Activated T-helper 1 cell treated with anti-CD3 and anti-CD28 coated beads, Interleukin-2, amount 50 U/mL, for 16 hours (primary cell): ENCODE measurements at places on chromosomes 4 and X.

- no peak for DNase-seq
Measured at GRCh38 chr4:79682161-79682560, 274.1 kb upstream of the GK2 start.

DNA sequence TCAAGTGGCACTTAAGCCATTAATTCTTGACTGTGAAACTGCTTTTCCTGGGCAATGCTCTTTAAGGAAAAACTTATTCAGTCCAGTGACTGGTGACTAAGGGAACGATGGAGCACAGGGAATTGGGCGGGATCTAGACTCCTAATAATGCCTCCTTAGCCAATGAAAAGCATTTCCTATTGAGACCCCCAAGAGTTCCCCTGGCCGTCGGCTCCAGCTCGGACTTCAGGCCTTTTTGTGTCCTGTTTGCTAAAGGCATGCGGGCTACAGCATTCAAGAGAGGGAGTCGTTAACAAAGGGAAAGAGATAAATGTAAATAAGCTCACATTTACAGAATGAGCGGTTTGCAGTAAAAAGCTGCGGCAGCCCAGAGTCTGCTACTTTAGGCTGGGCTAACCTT is at the start of gene LPAR4:
TSS of gene LPAR4 (plus strand) at position 232 of the 400 bp plus-strand sequence. CDS start 7,150 bp downstream, outside the sequence.
- no peak for DNase-seq

DNA sequence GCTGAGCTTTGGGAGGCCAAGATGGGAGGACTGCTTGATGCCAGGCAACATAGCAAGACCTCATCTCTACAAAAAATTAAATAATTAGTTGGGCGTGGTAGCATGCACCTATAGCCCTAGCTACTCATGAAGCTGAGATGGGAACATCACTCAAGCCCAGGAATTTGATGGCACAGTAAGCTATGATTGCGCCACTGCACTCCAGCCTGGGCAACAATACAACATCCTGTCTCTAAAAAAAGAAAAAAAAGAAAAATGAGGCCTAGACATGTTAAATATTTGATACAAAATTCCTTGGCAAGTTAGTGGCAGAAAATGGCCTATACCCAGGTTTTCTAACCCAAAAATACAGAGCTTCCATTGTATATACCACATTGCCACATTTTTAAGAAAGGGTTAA is 88.1 kb upstream of the MAB21L2 start:
- DNase-seq: no peak

DNA sequence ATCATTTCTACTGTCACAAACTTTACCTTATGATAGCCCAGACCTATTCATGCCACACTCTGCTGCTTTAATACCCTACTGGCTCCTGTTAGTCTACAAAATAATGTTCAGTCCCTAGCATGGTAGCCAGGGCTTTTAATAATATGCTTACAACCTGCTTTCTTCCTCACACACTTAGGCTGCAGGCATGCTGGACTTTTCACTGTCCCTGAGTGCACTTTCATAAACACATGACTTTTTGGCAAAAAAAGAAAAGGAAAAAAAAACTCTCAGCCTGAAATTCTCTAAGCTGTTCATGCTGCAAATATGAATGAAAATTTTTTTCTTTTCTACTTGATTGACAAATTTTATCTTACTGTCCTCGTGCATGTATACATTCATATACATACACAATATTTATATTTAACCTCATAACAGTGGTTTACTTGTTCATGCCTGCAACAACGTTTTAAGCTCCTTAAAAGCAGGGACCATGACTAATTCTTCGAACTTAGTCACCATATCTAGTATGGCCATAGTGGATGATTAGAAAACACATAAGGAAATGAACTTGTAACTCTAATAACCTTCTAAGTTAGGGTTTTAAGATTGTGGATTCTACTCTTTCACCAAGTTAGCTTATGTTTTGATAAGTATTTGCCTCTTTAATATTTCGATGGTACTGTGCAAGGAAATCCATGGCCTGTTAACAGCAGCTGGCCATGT is 229.5 kb downstream of the SPCS3 start:
- no peak for DNase-seq

GRCh38 chr4:190018201-190018920 is 8.7 kb downstream of the FRG2 start:
- DNase-seq: no peak

GRCh38 chrX:72115380-72115779 is 16.3 kb downstream of the RTL5 start:
- no peak for DNase-seq
